ENCODE measurements at places on chromosomes 5 and 9. TPM values are rescaled to one million over a fixed set of nuclear protein-coding genes. Genes with fewer than 3 reads are reported as not detected.

The PCDHAC1 gene
- not detected for total RNA-seq

The IL9 gene
- total RNA-seq, result 104 TPM

GRCh38 chr9:136847826-136848392, 1.3 kb upstream of the PHPT1 start:
- peaks cover 21% of the 10 kb centered on the region for H3K36me3 ChIP-seq
- peaks cover 6% of the 10 kb centered on the region for H3K4me1 ChIP-seq
- peaks cover 9% of the 10 kb centered on the region for H3K27me3 ChIP-seq
- peak; percentile 81 for DNase-seq
- H3K27ac ChIP-seq, result peak overlapping the region; percentile 81

- H3K4me3 ChIP-seq, result no peak overlapping the region
- H3K4me1 ChIP-seq, result peaks cover 10% of the 10 kb centered on the region
- no peak for DNase-seq
- H3K27ac ChIP-seq, result no peak overlapping the region
- H3K36me3 ChIP-seq, result no peaks in the 10 kb centered on the region
Measured at GRCh38 chr9:113673726-113674125, 202.4 kb upstream of the ZNF618 start.

The GDF9 gene
- not detected for total RNA-seq

The RPL12 gene
- total RNA-seq, result 1,311 TPM

- no peaks in the 10 kb centered on the region for H3K4me1 ChIP-seq
- DNase-seq, result no peak
- H3K4me3 ChIP-seq, result no peak overlapping the region
- H3K27ac ChIP-seq, result no peak overlapping the region
- H3K27me3 ChIP-seq, result no peaks in the 10 kb centered on the region
- no peaks in the 10 kb centered on the region for H3K36me3 ChIP-seq
Measured at GRCh38 chr9:8751406-8751930, 951.9 kb upstream of the DMAC1 start.

DNA sequence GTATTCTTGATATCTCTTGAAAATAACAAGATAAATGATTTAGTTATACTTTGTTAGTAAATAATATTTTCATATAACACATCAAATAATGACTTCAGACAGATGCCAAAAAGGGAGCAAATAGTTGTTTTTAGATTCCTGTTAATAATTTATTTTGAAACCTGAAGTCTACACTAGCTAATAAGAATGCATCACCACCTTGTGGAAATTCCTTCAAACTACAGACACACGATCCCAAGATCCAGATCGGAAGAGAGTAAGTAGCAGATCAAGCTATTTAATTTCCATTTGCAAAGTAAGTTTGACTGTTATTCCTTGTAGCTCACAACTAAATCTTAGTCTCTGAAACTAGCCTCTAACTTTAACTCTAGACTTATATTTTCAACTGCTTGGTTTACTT, 35.5 kb upstream of the ISL1 start:
- H3K27ac ChIP-seq, result no peak overlapping the region
- no peaks in the 10 kb centered on the region for H3K4me1 ChIP-seq
- no peaks in the 10 kb centered on the region for H3K27me3 ChIP-seq
- no peak for DNase-seq
- H3K4me3 ChIP-seq, result no peak overlapping the region

- H3K4me3 ChIP-seq, result no peak overlapping the region
- H3K4me1 ChIP-seq, result no peaks in the 10 kb centered on the region
- H3K27me3 ChIP-seq, result no peaks in the 10 kb centered on the region
- H3K27ac ChIP-seq, result no peak overlapping the region
- no peak for DNase-seq
- no peaks in the 10 kb centered on the region for H3K36me3 ChIP-seq
Measured at GRCh38 chr9:26321935-26322334, 570.7 kb downstream of the CAAP1 start.

- no peak for DNase-seq
- no peaks in the 10 kb centered on the region for H3K36me3 ChIP-seq
- no peak overlapping the region for H3K4me3 ChIP-seq
- H3K27me3 ChIP-seq, result peaks cover 16% of the 10 kb centered on the region
- H3K27ac ChIP-seq, result no peak overlapping the region
- no peaks in the 10 kb centered on the region for H3K4me1 ChIP-seq
Measured at GRCh38 chr5:73815631-73816030, 189.6 kb downstream of the ARHGEF28 start.

- no peak for DNase-seq
- H3K4me3 ChIP-seq, result no peak overlapping the region
- no peak overlapping the region for H3K27ac ChIP-seq
- H3K36me3 ChIP-seq, result no peaks in the 10 kb centered on the region
- H3K4me1 ChIP-seq, result peaks cover 10% of the 10 kb centered on the region
Measured at GRCh38 chr5:126360467-126360866, 62.7 kb upstream of the GRAMD2B start.

The ASTN2 gene
- total RNA-seq, result 2.7 TPM

GRCh38 chr9:36871606-36872005, 162.5 kb downstream of the PAX5 start:
- no peak for DNase-seq
- H3K4me1 ChIP-seq, result no peaks in the 10 kb centered on the region
- H3K4me3 ChIP-seq, result no peak overlapping the region

The SPINK13 gene
- not detected for total RNA-seq

The CDH6 gene
- not detected for total RNA-seq

The GRIA1 gene
- not detected for total RNA-seq

- DNase-seq, result no peak
- H3K36me3 ChIP-seq, result no peaks in the 10 kb centered on the region
- no peak overlapping the region for H3K4me3 ChIP-seq
- H3K27ac ChIP-seq, result no peak overlapping the region
Measured at GRCh38 chr9:136046554-136046920, 48.6 kb downstream of the NACC2 start.

- no peak overlapping the region for H3K27ac ChIP-seq
- peaks cover 36% of the 10 kb centered on the region for H3K27me3 ChIP-seq
- H3K36me3 ChIP-seq, result no peaks in the 10 kb centered on the region
- no peak for DNase-seq
Measured at GRCh38 chr5:15001517-15001916, 129.9 kb upstream of the ANKH start.

The TMC1 gene
- total RNA-seq, result not detected

The RLN2 gene
- total RNA-seq, result 1.4 TPM

- peaks cover 37% of the 10 kb centered on the region for H3K4me1 ChIP-seq
- H3K36me3 ChIP-seq, result peaks cover 7% of the 10 kb centered on the region
- DNase-seq, result no peak
- H3K27ac ChIP-seq, result peak overlapping the region; percentile 97
- H3K4me3 ChIP-seq, result peak overlapping the region; percentile 95
Measured at GRCh38 chr5:131635684-131636572, 899 bp upstream of the RAPGEF6 start.

DNA sequence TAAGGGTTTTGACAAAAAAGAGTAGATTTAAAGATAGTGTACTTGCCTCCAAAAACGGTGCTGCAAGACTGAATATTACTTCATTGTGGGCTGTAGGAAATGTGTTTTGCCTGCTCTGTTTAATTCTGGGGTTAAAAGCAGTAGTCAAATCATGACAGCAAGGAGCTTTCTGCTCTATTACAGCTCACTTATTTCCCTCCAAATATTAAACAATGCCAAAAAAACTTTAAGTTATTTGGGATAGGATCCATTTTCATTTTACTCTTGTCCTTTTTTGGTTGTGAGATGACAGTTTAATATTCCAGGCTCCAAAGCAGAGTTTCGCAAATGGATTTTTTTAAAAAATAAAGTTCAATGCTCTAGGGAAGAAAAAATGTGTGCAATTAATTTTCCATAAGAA, 340.4 kb upstream of the RGMB start:
- H3K36me3 ChIP-seq, result no peaks in the 10 kb centered on the region
- H3K27me3 ChIP-seq, result no peaks in the 10 kb centered on the region
- DNase-seq, result no peak
- no peak overlapping the region for H3K27ac ChIP-seq

- no peak overlapping the region for H3K4me3 ChIP-seq
- H3K27ac ChIP-seq, result no peak overlapping the region
- H3K27me3 ChIP-seq, result no peaks in the 10 kb centered on the region
- DNase-seq, result no peak
Measured at GRCh38 chr9:406886-407654, 192.4 kb downstream of the DOCK8 start.

GRCh38 chr5:124087752-124088151, 575.8 kb downstream of the CSNK1G3 start:
- no peaks in the 10 kb centered on the region for H3K27me3 ChIP-seq
- H3K4me1 ChIP-seq, result no peaks in the 10 kb centered on the region
- no peak for DNase-seq
- H3K4me3 ChIP-seq, result no peak overlapping the region
- no peak overlapping the region for H3K27ac ChIP-seq

DNA sequence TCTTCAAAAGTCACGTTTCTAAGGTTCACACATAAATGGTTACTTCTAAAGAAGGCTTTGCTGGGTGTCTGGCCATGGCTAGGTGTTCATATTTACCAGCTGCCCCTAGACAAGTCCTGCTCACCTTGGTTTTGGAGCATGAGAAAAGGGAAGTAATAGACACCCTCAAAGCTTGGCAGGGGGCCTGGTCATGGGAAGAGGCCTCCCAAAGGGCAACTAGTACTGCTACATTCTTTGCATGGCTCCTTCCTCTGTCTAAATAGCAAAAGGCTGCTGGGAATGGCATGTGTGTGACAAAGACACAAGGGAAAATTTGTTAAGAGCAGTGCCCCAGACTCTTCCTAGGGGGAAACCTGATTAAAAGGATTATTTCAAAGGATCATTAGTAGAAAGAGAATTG, 93.4 kb downstream of the NRG2 start:
- no peaks in the 10 kb centered on the region for H3K4me1 ChIP-seq
- H3K36me3 ChIP-seq, result no peaks in the 10 kb centered on the region
- H3K27me3 ChIP-seq, result peaks cover 26% of the 10 kb centered on the region
- H3K4me3 ChIP-seq, result no peak overlapping the region

GRCh38 chr9:70901013-70901412, 220.4 kb downstream of the TRPM3 start:
- DNase-seq, result no peak
- no peaks in the 10 kb centered on the region for H3K36me3 ChIP-seq
- no peak overlapping the region for H3K27ac ChIP-seq
- no peaks in the 10 kb centered on the region for H3K4me1 ChIP-seq
- no peak overlapping the region for H3K4me3 ChIP-seq

GRCh38 chr5:123344816-123345426, 78.3 kb downstream of the CEP120 start:
- no peak overlapping the region for H3K27ac ChIP-seq
- no peaks in the 10 kb centered on the region for H3K4me1 ChIP-seq
- H3K36me3 ChIP-seq, result peaks cover 13% of the 10 kb centered on the region
- DNase-seq, result no peak

DNA sequence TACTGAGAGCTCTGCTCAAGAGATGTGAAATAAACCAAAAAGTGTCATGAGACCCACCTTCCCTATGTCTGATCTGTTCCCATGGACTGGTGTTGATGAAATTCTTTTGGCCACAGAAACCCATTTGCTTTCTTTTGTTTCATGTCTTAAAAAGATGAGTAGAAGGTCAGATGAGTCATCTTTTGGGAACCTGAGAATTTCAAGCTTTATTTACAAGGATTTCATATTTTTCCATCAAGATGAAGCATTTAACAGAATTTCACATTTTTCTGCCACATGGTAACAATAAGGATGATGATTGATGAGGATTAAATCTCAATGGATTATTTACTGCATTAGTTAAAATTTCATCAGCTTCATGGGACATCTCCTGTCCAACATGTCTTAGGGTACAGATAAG, 337.8 kb downstream of the DEPDC1B start:
- H3K27me3 ChIP-seq, result no peaks in the 10 kb centered on the region
- H3K36me3 ChIP-seq, result no peaks in the 10 kb centered on the region
- no peak overlapping the region for H3K4me3 ChIP-seq
- no peaks in the 10 kb centered on the region for H3K4me1 ChIP-seq
- H3K27ac ChIP-seq, result no peak overlapping the region
- DNase-seq, result no peak

The NNT gene
- 64.8 TPM for total RNA-seq

DNA sequence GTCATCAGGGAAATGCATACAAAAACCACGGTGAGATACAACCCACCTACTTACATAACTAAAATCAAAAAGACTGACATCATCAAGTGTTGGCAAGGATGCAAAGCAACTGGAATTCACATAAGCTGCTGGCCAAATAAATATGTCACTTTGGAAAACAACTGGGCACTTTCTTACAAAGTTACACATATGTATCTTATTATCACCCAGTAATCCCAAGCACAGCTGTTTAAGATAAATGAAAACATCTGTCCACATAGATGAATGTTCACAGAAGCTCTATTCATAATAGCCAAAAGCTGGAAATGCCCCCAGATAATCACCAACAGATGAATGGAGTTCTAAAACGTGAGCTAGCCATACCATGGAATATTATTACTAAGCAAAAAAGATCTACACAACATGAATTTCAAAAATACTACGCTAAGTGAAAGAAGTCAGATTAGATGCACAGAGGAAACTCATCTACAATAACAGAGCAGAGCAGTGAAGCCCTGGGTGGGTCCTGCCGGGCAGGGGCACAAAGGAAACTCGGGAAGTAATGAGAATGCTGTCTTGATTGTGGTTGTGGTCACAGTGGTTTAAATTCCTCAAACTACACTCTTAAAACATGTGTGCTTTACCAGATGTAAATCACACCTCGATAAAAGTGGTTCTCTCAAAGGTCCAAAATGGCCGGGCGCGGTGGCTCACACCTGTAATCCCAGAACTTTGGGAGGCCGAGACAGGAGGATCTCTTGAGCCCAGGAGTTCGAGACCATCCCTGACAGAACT, 8.5 kb downstream of the CAMSAP1 start:
- peaks cover 27% of the 10 kb centered on the region for H3K4me1 ChIP-seq
- H3K27me3 ChIP-seq, result no peaks in the 10 kb centered on the region
- no peak for DNase-seq
- no peak overlapping the region for H3K27ac ChIP-seq
- peaks cover 45% of the 10 kb centered on the region for H3K36me3 ChIP-seq
- no peak overlapping the region for H3K4me3 ChIP-seq

The FGFR4 gene
- 1.2 TPM for total RNA-seq

The NFX1 gene
- 37.2 TPM for total RNA-seq

DNA sequence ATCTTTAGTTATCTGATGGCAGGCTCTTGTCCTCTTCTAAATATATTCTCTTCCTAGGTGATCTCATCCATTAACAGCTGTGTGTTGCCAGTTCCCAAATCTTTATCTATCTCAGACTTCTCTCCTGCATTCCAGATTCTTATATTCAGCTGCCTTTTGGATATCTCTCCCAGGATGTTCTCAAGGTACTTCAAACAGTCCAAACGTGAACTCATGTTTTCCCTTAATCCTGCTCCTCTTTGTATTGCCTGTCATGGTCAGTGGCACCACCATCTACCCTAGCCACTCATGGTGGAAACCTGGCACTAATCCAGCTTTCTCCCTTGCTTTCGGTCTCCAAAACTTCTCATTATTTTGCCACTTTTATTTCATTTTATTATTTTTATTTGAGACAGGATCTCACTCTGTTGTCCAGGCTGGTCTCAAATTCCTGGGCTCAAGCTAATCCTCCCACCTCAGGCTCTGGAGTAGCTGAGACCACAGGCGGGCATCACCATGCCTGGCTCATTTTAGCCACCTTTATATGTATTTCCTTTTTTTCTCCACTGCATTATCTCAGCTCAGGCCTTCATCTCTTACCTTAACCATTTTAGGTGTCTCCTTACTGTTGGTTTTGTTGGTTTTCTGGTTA, 3.8 kb downstream of the ZFYVE16 start:
- H3K4me3 ChIP-seq, result no peak overlapping the region
- peaks cover 20% of the 10 kb centered on the region for H3K4me1 ChIP-seq
- no peaks in the 10 kb centered on the region for H3K27me3 ChIP-seq
- no peak for DNase-seq
